ENCODE measurements at places on chromosomes 6 and 20.

DNA sequence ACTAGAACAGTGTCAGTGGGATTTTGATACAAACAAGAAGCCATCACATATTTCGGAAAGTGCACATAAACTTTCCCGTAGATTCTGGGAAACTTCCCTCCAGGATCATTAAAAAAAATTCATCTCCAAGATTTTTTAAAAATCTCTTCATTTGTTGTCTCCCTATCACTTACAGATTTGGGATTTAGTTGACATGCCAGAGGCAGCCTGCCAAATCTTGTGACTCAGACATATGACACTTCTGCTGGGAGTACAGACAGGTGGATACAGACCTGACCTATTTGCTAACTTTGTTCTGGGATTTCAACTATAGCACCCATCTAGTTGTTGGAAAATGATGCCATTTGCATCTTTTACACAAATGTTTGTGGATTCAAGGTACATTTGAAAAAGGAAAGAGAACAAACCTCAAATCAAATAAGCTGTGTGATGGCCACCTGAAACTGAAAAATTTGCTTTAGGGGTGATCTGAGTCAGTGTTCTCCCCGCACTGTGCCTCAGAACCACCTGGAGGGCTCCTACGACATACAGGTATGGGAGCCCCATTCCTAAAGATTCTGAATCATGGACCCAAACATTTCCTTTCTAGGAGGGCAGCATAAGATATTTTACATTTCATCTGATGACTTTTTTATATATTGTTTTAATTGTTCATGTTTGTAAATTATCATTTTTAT lies 21.9 kb upstream of the CD2AP start:
- no peak for DNase-seq

DNA sequence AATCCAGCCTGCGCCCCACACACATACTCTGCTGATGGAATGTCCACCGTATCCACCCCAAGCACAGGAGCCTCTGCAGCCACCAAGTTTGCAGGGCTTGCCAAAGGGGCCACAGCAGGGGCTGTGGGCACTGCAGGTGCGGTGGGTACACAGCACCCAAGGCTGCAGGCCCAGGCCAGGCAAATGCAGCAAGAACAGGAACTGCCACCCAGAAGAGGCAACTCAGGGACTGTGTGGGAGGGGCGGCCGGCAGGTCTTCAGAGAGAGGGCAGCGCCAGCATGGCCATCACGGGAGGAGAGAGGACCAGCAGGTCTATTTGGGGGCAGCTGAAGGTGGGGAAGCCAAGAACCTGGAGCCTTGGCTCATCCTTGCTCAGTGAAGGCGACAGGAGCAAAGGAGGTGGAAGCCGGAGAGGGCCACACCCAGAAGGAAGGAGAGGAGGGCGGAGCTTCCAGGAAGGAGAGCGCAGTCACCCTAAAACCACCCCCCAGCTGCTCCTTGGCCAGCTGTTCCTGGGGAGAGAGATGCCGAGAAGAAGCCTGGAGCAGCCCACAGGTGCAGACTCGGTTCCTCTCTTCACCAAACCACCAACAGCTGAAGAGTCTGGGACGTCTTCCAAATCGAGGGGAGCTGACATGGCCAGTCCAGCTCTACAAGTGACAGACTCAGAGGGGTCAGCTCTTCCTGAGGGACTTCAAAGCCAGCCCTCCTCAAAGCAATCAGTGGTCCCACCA lies 265.1 kb upstream of the CDYL start:
- DNase-seq: no peak

DNA sequence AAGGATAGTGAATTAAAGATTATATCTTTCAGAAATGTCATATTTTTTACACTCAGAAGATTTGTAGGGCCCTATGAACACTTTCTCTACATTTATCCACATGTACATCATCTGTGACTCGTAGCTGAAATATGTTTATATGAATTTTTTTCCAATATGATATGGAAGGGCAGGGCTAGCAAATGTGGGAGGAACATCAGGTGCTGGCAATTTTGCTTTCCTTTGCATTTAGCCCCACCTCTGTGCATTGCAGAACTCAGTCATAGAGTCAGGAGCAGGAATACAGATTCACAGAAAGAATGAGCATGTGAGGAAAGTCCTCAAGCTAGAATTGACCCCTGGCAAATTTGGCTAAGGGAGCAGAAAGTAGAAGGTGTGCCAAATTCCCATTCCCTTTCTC lies 129.9 kb downstream of the CRYBG1 start:
- DNase-seq: no peak

DNA sequence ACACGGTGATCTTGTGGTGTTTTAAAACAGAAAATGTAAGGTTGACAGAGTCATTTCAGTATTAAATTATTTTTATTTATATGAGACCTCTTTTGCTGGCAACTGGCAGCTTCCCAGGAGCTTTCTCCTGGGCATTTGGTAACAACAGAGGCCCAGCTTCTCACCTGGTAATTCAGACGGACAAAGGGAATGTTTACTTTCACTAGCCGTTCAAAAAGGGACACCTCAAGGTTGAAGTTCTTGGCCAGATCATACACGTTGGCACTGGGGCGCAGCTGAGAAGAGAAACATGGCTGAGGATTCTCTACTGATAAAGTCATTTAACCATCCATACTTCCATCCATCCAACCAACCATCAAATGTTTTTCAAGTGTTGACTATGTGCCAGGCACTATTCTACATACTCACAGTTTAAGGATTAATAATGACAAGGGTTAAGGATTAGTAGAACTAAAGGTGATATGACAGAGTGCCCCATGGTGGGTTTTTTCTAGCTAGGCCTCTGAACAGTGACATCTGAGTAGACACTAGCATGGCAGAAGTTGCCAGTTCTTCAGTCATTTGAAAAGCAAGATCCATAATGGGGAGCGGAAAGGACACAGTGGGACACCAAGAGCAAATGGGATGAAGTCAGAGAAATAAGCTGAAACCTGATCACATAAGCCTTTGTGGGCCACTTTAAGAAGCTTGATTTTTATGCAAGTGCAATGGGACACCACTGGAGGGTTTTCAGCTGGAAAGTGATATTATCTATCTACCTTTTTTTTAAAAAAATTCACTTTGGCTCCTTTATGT lies 25.1 kb downstream of the ZNFX1 start:
- no peak for DNase-seq

GRCh38 chr20:24781418-24781980 lies 167.6 kb upstream of the CST7 start:
- peak; percentile 37 for DNase-seq

GRCh38 chr20:38885357-38885756 lies 40.9 kb upstream of the FAM83D start:
- no peak for DNase-seq

DNA sequence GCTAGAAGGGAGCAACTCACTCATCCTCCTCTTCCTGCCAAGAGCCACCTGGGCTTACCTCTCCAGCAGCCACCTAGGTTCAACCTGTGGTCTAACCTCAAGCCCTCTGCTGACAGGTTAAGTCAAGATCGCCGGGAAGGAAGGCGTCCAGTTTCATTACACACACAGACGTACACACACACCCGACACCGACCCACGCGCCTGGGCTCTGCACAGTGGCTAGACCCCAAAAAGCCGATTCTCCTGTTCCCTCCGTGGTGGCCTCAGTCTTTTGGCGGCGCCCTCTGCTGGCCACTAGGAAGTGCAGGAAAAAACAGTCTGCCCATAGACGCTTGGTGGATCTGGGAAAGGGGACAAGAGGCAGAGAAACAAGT lies 52.8 kb downstream of the MRPL14 start:
- peak; percentile 83 for DNase-seq

GRCh38 chr6:50093116-50093937 lies 43.6 kb upstream of the DEFB112 start:
- DNase-seq: no peak

GRCh38 chr6:140897349-140897748 lies 1235.4 kb upstream of the GJE1 start:
- no peak for DNase-seq

- DNase-seq: no peak
These were observed 34.5 kb downstream of the ARFGEF2 start for GRCh38 chr20:48956052-48956451.

DNA sequence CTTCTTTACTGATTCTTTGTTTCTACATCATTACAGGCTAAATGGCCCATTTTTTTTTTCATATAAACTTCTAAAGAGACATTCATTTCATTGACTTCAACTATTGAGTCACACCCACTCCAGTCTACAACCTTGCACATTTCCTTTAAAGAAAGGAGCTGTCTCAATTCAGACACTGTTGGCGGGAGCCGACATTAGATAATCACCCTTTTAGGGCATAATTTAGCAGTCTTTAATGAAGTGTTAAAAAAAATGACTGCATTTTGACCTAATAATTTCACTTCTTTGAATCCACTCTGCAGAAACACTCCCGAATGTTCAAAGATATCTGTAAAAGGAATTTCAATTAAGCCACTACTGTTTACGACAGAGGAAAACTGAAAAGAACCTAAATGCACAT lies 1.5 kb downstream of the EPM2A start:
- no peak for DNase-seq

GRCh38 chr6:132567566-132567965 lies 2.6 kb upstream of the TAAR6 start:
- DNase-seq: no peak

DNA sequence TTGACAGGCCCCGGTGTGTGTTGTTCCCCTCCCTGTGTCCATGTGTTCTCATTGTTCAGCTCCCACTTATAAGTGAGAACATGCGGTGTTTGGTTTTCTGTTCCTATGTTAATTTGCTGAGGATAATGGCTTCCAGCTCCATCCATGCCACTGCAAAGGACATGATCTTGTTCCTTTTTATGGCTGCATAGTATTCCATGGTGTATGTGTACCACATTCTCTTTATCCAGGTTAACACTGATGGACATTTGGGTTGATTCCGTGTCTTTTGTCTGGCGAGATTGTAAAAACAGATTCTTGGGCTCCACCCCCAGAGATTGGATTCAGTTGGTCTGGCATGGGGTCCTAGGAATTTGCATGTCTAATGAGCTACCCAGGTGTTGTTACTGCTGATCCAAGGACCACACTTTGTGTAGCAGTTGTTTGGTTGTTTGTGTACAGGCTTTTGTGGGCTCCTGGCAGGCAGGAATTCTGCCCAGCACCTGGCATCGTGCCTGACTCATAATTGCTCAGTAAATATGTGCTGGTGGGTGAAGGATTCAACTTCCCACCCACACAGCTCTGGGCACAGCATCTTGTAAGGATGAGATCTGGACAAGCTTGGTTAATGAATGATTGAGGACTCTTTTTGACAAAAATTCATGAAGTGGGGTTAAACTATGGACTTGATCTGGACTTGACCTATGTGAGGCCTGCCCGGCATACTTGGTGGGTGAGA lies 5.2 kb downstream of the TOX2 start:
- no peak for DNase-seq
